ENCODE measurements at places on chromosomes 4 and X.

- DNase-seq, result no peak
Observed at GRCh38 chr4:137819964-137820383, 287.7 kb upstream of the PCDH18 start.

- DNase-seq, result no peak
Observed at GRCh38 chr4:110680265-110680664, 57.4 kb upstream of the PITX2 start.

- no peak for DNase-seq
Observed at GRCh38 chr4:100983426-100983825, 363.9 kb downstream of the PPP3CA start.

GRCh38 chr4:53376900-53377299 lies 541 bp upstream of the FIP1L1 start:
- DNase-seq, result no peak

DNA sequence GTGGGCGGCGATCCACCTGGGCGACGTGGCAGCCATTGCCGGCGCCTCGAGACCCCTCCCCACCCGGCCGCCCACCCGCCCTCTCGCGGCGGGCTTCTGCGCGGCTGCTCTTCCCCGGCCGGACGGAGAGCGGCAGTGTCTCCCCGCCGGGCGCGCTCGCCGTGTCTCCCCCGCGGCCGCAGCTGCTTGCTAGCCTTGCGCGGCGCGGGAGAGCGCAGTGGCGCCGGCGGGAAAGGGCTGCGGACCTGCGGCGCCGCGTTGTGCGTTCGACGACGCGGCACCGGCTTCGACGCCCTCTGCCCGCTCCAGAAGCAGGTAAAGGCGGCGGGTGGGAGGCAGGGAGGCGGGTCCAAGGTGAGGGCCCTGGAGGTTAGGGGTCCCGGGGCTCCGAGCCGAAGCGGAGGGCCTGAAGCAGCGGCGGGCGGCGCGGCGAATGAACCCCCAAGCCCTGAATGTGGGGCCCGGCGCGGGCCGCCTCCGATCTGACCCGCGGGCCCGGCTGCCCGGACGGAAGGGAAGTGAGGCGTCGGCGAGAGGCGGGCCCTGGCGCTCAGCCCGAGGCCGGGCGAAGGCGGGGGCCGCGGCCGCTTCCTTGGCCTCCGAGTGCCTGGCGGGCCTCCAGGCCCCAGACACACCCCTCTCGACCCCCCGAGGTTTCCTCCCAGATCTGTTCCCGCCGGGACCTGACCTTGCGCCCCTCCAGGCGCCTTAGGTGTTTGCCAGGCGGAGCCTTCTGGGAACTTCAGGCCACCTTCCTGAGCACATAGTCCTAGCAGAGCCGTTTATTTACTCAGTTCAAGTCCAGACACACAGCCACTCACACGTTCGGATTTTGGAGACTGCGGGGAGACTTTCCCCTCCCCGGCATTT lies at the start of gene N4BP2:
TSS of gene N4BP2 (plus strand) at position 135 of the 870 bp plus-strand sequence. CDS start 40,491 bp downstream, outside the sequence.
- peak; percentile 82 for DNase-seq

DNA sequence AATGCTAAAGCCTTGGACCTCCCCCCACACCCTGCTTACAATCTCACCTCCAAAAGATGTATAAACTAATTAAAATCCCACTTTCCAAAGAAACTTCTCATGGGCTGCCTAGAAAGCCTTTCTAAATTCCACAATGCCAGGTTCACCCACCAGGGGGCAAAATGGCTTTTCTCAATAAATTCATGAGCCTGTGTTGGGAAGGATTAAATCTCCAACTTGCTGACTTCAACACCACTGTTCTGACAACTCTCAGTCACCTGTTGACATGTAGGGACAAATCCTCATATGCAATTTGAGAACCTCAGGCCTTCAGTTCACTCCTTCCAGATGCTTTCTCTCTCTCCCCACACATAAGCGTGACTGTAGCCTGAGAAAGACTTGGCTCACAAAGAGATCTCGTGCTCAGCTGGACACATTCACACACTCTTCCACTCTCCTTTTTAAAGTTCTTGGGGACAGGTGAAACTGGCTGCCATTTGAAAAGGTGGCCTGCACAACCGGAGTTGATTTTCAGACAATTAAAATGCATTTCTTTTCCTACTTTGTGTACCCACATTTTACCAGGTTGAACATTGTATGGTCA lies 88.6 kb upstream of the PRPS2 start:
- DNase-seq, result peak; percentile 26

DNA sequence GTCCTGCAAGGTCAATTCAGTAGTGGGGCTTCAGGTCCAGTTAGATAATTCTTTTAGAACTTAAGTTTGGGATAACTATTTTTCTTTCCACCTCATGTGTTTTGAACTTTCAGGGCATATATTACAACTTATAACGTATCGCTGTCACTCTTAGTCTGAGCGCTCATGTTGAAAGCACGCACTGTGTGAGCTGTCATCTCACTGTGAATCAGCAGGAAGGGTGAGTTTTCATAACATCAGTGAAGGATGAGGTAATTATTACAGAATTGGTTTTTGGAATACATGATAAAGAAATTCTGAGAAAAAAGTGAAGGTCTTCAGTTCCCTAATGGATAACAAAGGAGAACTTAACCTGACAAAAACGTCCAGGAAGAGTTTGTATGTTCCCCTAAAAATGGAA lies 45.1 kb upstream of the SLC4A4 start:
- no peak for DNase-seq

- no peak for DNase-seq
Observed at GRCh38 chrX:43986083-43986482, 12.9 kb upstream of the NDP start.

Data from activated CD4-positive, alpha-beta T cell treated with anti-CD3 and anti-CD28 coated beads for 48 hours (primary cell).